Activated CD8-positive, alpha-beta memory T cell treated with anti-CD3 and anti-CD28 coated beads for 1 hour (primary cell): ENCODE measurements at places on chromosomes 5 and 9.

- DNase-seq, result no peak
Observed at GRCh38 chr9:94867281-94867841, 140.9 kb downstream of the AOPEP start.

GRCh38 chr5:151970885-151971284 lies 46.2 kb upstream of the GLRA1 start:
- DNase-seq, result no peak

DNA sequence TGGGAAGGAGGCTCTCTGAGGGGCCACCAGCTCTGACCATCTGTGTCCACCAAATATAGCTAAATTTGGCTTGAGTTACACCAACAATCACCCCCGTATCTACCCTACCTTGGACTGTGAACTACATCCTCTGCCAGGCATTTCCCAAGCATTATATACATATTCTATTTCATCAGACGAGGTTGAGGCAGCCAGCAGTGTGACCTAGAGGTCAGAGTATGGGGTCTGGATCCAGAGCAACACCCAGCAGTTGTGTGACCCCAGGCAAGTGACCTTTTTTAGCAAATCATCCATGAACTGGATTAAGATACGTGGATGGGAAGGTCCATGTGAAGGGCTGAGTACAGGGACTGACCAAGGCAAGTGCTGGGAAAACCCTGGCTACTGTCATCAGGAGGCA lies 180.6 kb downstream of the HSPA4 start:
- DNase-seq, result no peak

GRCh38 chr5:78974011-78974410 lies 11.1 kb downstream of the ARSB start:
- no peak for DNase-seq

DNA sequence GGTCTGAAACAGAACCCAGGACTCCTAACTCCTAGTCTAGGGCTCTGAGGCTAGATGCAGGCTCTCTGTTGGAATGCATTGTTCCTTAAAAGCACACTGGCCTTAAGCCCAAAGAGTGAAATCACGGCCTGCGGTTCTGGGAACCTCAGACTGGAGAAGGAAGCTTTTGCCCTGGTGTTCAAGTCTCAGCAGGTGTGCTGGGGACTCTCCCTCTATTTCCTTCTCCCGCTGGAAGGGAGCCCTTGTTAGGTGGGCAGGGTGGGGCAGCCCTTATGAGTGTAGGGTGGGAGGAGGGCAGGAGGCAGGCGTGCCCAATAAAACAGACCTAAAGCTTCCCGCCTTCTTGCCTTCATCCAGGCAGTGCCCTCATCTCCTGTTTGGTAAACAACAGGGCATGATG lies 1.8 kb upstream of the PPARGC1B start:
- no peak for DNase-seq
